Astrocyte (in vitro differentiated cells and primary cell): ENCODE measurements at places on chromosomes 7 and 10. TPM values are rescaled to one million over a fixed set of nuclear protein-coding genes. Genes with fewer than 3 reads are reported as not detected.

- no peak overlapping the region for H3K4me3 ChIP-seq
- DNase-seq = no peak
- H3K36me3 ChIP-seq = no peaks in the 10 kb centered on the region
Observed at GRCh38 chr7:95915731-95916130, 143.4 kb downstream of the DYNC1I1 start.

GRCh38 chr10:79182781-79183467, 114.2 kb downstream of the ZMIZ1 start:
- peak; percentile 26 for DNase-seq
- H3K27me3 ChIP-seq = no peaks in the 10 kb centered on the region
- H3K4me3 ChIP-seq = no peak overlapping the region

DNA sequence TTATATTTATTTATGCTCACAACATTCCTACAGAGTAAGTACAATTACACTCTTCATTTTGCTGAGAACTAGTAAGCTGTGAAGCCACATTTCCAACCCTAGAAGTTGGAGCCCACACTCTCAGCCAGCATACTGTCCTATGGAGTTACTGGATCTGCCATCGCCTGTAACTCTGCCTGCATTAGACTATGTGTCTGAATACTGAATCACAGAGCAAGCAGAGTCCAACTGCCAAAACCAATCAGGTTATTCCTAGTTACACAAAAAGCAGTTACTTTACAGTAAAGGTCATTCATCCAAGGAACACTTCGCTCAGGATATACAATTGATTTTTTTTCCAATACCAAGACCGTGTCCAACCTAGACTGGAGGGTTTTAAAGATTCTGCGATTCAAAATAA, 21.5 kb downstream of the CTAGE6 start:
- H3K27me3 ChIP-seq = no peaks in the 10 kb centered on the region
- H3K27ac ChIP-seq = no peak overlapping the region
- H3K36me3 ChIP-seq = no peaks in the 10 kb centered on the region
- H3K4me1 ChIP-seq = no peaks in the 10 kb centered on the region

DNA sequence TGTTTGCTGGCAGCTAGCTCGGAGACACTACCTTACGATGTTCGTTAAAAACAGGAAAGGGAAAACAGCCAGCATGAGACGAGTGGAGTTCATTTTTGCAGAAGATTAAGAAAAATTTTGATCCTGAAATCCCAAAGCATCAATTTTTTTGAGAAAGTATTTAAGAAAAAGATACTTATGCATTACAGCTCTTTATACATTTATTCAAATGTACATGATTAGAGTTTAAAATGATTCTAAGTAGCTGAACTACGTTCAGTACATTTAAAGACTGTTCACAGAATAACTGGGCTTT, 34.7 kb downstream of the CNPY1 start:
- H3K27ac ChIP-seq = no peak overlapping the region
- H3K27me3 ChIP-seq = peaks cover 59% of the 10 kb centered on the region
- no peak for DNase-seq
- H3K4me1 ChIP-seq = no peaks in the 10 kb centered on the region
- no peak overlapping the region for H3K4me3 ChIP-seq
- no peaks in the 10 kb centered on the region for H3K36me3 ChIP-seq

- no peaks in the 10 kb centered on the region for H3K27me3 ChIP-seq
- no peaks in the 10 kb centered on the region for H3K36me3 ChIP-seq
- H3K27ac ChIP-seq = no peak overlapping the region
- DNase-seq = no peak
Observed at GRCh38 chr7:122913608-122914007, 27.3 kb upstream of the CADPS2 start.

DNA sequence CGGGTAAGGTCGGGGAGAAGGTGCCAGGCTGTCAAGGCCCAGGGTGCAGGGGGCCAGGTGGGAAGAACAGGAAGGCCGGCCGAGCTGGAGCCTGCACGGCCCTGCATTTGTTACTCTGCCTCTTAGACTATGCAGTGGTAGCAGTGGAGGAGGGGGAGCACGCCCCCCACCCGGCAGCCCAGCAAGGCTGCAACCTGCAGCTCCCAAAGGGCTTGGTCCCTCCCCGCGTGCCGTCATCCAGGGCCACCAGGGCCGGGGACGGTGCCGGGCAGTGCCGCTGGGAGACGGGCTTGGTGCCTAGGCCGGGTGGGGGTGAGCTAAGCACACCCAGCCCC, 7.0 kb upstream of the GPER1 start:
- DNase-seq = no peak
- no peak overlapping the region for H3K4me3 ChIP-seq
- no peak overlapping the region for H3K27ac ChIP-seq
- no peaks in the 10 kb centered on the region for H3K27me3 ChIP-seq

GRCh38 chr10:102322914-102323313, 72.6 kb upstream of the NFKB2 start:
- H3K4me3 ChIP-seq = no peak overlapping the region
- no peak overlapping the region for H3K27ac ChIP-seq

DNA sequence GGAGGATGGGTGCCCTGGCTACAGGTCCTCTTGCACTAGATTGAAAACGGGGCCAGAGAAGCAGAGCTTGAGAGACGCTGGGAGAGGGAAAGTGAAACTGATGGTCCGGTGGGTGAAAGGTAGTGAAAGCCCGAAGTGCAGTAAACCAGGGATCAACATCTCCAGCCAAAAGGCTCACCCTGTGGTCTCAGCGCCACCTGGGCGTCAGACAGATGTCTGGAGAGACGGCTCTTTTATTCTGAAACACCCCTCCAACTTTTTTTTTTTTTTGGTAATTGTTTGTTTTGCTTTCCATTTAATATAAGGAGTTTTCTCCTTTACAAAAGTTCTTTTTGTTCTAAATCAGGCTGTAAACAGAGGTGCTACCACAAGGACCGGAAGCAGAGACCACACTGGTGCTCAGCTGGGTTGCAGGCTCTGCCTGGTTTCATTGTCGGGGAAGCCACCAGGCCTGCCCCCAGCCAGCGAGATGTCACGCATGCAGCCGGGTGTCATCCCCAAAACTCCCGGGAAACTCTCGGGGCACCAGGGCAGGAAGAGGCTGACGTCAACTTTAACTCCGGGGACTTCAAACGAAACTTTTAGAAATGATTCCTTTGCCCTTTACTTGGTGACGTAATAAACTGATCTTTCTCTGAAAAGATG, 11.2 kb downstream of the IL2RA start:
- H3K36me3 ChIP-seq = no peaks in the 10 kb centered on the region
- no peak overlapping the region for H3K27ac ChIP-seq
- peaks cover 14% of the 10 kb centered on the region for H3K27me3 ChIP-seq
- no peak overlapping the region for H3K4me3 ChIP-seq

- H3K4me3 ChIP-seq = no peak overlapping the region
- no peaks in the 10 kb centered on the region for H3K36me3 ChIP-seq
- DNase-seq = peak; percentile 72
- H3K4me1 ChIP-seq = no peaks in the 10 kb centered on the region
- H3K27me3 ChIP-seq = no peaks in the 10 kb centered on the region
- no peak overlapping the region for H3K27ac ChIP-seq
Observed at GRCh38 chr10:27620430-27621397, 116.6 kb downstream of the RAB18 start.

- H3K27me3 ChIP-seq = no peaks in the 10 kb centered on the region
- H3K27ac ChIP-seq = no peak overlapping the region
- no peaks in the 10 kb centered on the region for H3K4me1 ChIP-seq
- H3K36me3 ChIP-seq = no peaks in the 10 kb centered on the region
- H3K4me3 ChIP-seq = no peak overlapping the region
- no peak for DNase-seq
Observed at GRCh38 chr10:2761311-2761710, 306.0 kb upstream of the PFKP start.

DNA sequence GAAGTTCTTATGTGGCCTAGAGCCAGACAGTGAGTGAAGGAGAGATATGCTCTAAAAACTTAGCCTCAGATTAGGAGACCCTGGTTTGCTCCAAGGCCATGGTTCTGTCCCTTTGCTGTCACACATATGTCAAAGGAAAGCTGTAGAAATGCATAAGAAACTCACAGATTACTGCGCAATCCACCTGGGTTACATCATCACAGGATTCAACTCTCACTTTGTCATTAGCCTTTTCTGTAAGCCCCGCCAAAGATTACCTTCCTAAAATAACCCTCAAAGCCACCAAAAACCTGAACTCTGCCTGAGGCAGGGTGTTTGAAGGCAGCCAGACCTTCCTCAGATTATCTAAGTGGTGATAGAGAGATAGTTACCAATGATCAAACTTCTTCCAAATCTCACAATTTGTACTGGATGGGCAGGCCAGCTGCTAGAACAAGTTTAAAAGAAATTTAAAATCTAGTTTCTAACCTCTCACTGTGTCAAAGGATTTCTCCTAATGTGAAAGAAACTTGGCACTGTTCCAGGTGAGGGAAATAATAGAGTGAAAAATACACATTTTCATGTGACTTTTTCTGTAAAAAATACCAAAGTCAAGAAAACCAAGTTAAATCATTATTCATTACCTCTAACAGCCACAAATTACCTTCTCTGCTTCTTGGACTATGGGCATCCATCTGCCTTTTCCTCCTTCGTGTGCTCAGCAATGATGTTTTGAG, 567.2 kb downstream of the SUGCT start:
- no peak for DNase-seq
- no peak overlapping the region for H3K4me3 ChIP-seq
- no peaks in the 10 kb centered on the region for H3K27me3 ChIP-seq
- peaks cover 14% of the 10 kb centered on the region for H3K4me1 ChIP-seq
- no peak overlapping the region for H3K27ac ChIP-seq

GRCh38 chr7:45456747-45457524, 117.2 kb upstream of the ADCY1 start:
- no peaks in the 10 kb centered on the region for H3K27me3 ChIP-seq
- H3K4me3 ChIP-seq = no peak overlapping the region
- H3K27ac ChIP-seq = no peak overlapping the region
- peak; percentile 92 for DNase-seq
- H3K36me3 ChIP-seq = no peaks in the 10 kb centered on the region
- H3K4me1 ChIP-seq = peaks cover 9% of the 10 kb centered on the region

DNA sequence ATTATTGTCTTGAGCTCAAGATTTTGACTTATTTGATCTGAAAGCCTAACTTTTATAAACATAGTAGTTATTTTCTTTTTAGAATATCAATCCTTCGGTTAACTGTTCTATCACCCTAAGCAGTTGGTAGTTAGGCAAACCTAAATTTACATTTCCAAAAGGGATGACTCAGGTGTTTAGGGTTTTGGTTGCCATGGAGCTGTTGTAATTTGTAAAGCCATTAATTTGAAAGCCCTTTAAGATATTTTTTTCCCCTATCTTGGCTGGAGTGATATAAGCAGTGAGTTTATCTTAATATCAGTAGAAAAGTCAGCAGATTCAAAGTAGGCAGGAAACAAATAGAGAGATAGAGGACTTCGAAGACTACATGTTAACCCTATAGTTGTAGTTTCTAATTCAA, 1472.6 kb upstream of the CELF2 start:
- H3K4me3 ChIP-seq = no peak overlapping the region
- no peaks in the 10 kb centered on the region for H3K4me1 ChIP-seq
- no peaks in the 10 kb centered on the region for H3K36me3 ChIP-seq
- H3K27ac ChIP-seq = no peak overlapping the region
- no peak for DNase-seq

DNA sequence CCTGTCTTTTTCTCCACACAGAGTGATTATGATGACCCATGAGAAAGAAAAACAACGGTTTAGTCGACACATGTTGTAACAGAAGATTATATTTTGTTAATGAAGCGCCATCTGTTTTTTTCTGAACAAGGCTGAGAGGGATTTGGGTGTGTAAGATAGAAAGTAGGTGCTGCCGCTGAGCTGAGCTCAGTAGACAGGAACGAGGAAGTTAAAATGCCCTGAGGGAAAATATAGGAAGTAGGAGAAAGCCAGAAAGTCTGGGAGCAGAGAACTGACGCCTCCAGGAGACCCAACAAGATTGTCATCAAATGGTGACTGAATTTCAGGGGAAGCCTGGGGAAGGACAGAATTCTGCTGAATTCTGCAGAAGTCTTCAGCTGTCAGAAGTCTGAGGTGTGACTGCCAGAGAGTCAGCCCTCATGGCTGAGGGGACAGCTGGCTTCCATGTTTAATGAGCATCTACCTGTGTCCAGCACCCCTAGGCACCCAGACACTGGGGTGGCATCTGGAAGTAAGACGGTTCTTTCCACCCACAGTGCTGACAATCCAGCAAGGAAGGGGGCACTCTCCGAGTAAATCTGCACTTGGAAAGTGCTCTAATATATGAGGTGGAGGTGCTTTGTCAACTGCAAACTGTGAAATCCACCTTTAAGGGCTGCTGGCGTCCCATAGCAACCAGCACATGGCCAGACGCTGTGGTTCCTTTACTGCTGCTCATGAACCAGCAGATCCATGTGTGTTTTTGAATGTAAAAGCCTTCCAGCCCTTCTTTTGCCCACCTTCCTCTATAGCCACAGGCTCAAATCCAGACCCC, 12.5 kb upstream of the TSPAN15 start:
- no peaks in the 10 kb centered on the region for H3K36me3 ChIP-seq
- no peak overlapping the region for H3K4me3 ChIP-seq
- DNase-seq = no peak
- H3K27ac ChIP-seq = no peak overlapping the region
- H3K27me3 ChIP-seq = peaks cover 4% of the 10 kb centered on the region

The ABCB1 gene
- 0.79 and 1.8 TPM in 2 replicates for total RNA-seq

The C7orf57 gene
- total RNA-seq = not detected in 2 replicates

The PRSS1 gene
- total RNA-seq = not detected in 2 replicates

The PLXNA4 gene
- 3.3 and 4.3 TPM in 2 replicates for total RNA-seq

The DNAJC9 gene
- 18.9 and 23.3 TPM in 2 replicates for total RNA-seq

The SPDYE5 gene
- not detected in 2 replicates for total RNA-seq

The LIMK1 gene
- total RNA-seq = 67.8 and 69.9 TPM in 2 replicates

The SLC26A5 gene
- not detected in 2 replicates for total RNA-seq

The GALNT17 gene
- total RNA-seq = 5.7 and 7.8 TPM in 2 replicates

The TWIST1 gene
- 5.0 and 5.7 TPM in 2 replicates for total RNA-seq

The SPDYE9 gene
- total RNA-seq = not detected in 2 replicates

The ADAM8 gene
- 1.7 and 4.6 TPM in 2 replicates for total RNA-seq

The NT5C2 gene
- total RNA-seq = 89.4 and 113 TPM in 2 replicates
